ENCODE measurements at places on chromosomes 7 and 10.

DNA sequence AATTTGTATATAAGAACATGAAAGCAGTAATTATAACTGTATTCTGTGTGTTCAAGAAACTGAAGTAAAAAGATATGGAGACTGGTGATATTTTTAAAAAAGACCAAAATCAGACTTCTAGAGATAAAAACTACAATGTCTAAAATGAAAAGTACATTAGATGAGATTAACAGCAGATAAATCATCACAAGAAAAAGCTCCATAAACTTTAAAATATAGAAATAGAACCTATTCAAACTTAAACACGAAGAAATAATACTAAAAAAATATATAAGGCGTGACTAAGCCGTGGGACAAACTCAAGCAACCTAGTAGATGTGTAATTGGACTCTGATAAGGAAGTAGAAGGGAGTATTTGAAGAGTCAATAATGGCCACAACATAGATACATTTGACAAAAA is 189.1 kb upstream of the ZMIZ1 start:
- DNase-seq = no peak

DNA sequence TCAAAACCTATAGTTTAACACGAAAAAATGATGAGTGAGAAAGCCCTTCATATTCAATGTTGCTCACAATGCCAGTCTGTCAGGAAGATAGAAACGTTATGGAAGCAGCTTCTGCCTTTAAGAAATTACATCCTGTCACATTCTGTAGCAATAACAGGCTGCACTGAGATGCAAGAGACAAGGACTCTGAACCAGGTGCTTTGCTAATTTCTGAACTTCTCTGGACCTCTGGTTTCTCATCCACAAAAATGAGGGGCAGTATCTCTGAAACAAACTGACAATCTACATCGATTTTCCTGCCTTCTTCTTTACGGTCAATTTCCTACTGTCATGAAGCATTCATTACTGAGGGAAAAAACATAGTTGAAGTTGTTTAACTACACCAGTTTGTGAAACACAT is 234.0 kb downstream of the SNX13 start:
- no peak for DNase-seq

DNA sequence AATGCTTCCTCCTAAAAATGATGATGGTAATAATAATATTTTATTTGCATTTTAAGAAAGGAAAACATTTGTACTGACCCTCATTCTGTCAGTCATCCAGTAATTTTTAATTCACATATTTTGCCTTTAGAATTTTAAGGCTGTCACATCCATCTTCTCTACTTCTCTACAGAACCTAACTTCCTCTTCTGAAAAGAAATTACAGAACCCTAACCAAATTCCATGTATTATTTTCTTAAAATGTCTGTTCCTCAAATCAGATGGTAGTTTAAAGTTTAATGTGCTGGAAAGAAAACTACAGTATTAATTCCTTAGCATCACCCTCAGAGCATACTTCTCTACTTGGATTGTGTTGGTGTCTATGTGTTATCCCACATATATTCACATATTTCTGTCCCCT is 9.0 kb downstream of the PIK3CG start:
- DNase-seq = no peak

GRCh38 chr7:44823255-44823781 is 24.6 kb downstream of the H2AZ2 start:
- DNase-seq = no peak

DNA sequence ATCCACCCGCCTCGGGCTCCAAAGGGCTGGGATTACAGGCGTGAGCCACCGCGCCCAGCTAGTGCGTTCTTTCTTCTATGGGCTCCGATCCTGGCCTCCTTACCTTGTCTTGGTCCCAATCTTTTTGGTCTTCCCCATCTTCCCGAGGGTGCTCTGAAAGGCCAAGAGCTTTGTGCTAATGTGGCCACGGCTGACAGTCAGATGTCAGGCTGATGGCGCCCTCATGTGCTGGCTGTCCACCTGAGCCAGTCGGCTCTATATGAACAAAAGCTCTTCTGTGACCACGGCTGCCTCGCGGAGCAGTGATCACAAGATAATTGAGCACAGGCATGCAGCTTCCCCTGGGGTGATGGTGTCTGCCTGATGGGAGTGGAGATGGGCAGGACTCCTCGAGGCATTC is 11.0 kb upstream of the AHCYL2 start:
- no peak for DNase-seq

DNA sequence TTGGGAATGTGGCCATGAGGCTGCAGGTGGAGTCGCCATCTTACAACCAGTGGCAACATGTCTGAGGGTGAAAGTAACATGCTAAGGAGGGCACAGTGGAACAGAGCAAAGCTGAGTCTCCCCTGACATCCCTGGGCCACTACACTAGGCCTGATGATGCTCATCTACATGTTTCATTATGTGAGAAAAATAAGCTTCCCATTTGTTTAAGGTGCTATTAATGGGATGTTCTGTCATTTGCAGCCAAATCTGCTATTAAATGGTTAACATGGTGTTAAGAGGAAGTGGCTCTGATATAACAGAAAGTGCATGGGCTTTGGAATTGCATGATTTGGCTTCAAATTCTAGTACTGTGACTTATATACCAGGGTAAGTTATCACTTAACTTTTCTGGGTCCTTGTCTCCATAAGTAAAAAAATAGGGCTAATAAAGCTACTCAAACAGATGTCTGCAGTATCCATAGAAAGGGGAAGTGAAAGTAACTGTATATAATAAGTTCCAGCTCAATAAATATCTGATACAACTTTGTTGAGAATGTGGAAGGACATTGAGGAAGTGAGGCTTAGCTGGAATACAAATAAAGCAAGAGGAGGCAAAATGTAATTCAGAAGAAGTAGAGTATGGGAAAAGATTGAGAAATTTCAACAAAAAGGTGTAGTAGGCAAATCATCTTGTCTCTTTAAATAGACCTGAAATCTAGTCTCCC is 158.9 kb downstream of the RTKN2 start:
- no peak for DNase-seq

Data from activated naive CD4-positive, alpha-beta T cell (primary cell).